ENCODE measurements at places on chromosomes 7 and 10. TPM values are rescaled to one million over a fixed set of nuclear protein-coding genes. Genes with fewer than 3 reads are reported as not detected.

The SEMA3E gene
- total RNA-seq, result 11.8 TPM

The CYP3A5 gene
- total RNA-seq, result 25.9 TPM

The DKK1 gene
- total RNA-seq, result 2.0 TPM

The MUC3A gene
- total RNA-seq, result 0.29 TPM

The TRIM50 gene
- not detected for total RNA-seq

The FRMPD2 gene
- total RNA-seq, result not detected

The ST7 gene
- total RNA-seq, result 27.5 TPM

The GCK gene
- not detected for total RNA-seq

- H3K36me3 ChIP-seq, result no peaks in the 10 kb centered on the region
- no peak overlapping the region for H3K27ac ChIP-seq
- H3K4me1 ChIP-seq, result no peaks in the 10 kb centered on the region
Measured at GRCh38 chr7:92158660-92159575, 20.0 kb downstream of the LRRD1 start.

DNA sequence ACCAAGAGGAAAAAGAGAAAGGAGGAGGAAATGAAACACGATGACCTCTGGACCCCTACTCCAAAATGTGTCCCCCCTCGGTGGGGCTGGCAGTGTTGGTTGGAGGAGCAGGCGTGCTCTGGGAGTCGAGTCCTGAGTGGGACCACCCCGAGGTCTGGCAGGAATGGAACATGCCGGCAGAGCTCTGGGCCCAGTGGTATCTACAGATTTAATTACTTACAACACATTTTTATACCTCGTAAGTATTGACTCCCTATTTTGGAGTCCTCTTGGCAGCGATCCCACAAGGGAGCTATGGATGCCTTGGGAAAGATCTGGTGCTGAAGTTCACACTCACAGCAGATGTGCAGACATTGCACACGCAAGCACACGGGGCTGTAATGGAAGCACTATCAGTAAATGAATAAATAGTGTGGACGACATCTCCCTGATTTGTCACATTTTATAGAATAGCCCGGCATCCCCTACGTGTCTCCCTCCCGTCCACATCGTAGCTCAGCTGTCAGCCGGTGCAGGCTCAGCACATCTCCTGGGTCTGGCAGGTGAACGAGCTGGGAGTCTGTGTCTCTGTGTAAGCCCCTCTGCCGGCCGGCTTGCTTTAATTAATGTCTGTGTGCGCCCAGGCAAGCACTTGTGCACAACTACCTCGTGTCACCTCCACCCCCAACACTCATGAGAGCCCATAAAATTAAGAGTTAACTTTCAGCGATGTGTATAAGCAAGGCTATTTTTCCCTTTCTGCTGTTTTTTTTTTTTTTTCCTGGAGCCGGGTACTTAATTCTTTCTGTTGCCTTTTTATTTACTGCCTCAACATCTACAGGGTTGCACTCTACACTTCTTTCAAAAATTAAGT is 603.2 kb downstream of the LRMDA start:
- no peak overlapping the region for H3K4me3 ChIP-seq
- H3K27me3 ChIP-seq, result no peaks in the 10 kb centered on the region
- H3K4me1 ChIP-seq, result peaks cover 11% of the 10 kb centered on the region
- no peaks in the 10 kb centered on the region for H3K36me3 ChIP-seq
- DNase-seq, result no peak
- H3K27ac ChIP-seq, result no peak overlapping the region

DNA sequence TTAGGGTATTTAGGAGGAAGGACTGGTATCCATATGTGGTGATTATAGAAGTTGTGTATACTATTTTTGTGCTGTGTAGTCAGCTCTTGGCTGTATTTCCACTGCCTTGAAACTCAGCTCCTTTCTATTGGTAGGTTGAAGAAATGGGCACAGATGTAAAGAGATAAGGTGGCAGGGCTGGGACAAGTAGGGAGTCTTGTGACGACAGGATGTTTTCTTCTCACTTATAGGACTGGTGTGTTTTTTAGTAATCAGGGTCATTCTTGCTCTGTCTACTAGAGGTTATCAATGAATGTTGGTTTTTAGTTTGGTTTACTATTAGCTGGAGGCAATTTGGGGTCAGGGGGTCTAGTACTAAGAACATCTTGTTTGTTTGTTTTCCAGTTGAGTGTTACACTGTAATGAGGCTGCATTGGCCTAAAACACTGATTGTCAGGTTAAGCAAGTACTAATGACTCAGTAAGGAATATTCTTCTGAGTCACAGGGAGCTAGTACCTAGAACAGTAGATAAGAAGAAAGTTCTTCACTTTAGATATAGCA is 11.8 kb downstream of the UBN2 start:
- no peaks in the 10 kb centered on the region for H3K4me1 ChIP-seq
- no peak overlapping the region for H3K4me3 ChIP-seq
- no peak for DNase-seq
- peaks cover 3% of the 10 kb centered on the region for H3K36me3 ChIP-seq
- no peaks in the 10 kb centered on the region for H3K27me3 ChIP-seq
- no peak overlapping the region for H3K27ac ChIP-seq

DNA sequence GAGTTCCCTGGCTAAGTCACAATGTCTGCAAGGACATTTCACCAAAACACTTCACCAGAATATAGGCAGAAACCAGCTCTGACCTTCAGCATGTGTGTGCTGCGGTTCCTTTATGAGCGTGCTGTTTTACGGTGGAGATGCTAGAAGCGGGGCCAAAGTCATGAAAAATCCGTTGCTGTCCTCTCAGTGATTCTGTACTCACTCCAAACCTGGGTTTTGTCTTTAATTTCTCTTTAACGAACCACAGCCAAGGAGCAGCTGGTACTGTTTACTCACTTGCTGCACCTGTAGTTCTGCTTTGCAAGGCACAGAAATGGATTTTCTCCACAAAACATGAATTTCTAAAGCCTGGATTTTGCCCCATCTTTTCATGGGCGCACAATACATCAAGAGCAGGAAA is 639.9 kb downstream of the PHTF2 start:
- no peaks in the 10 kb centered on the region for H3K36me3 ChIP-seq
- no peak overlapping the region for H3K27ac ChIP-seq
- no peaks in the 10 kb centered on the region for H3K27me3 ChIP-seq
- no peak overlapping the region for H3K4me3 ChIP-seq
- no peaks in the 10 kb centered on the region for H3K4me1 ChIP-seq

- H3K4me3 ChIP-seq, result no peak overlapping the region
- H3K4me1 ChIP-seq, result no peaks in the 10 kb centered on the region
- H3K27ac ChIP-seq, result no peak overlapping the region
- DNase-seq, result no peak
Measured at GRCh38 chr10:124049484-124049883, 43.9 kb downstream of the CHST15 start.

DNA sequence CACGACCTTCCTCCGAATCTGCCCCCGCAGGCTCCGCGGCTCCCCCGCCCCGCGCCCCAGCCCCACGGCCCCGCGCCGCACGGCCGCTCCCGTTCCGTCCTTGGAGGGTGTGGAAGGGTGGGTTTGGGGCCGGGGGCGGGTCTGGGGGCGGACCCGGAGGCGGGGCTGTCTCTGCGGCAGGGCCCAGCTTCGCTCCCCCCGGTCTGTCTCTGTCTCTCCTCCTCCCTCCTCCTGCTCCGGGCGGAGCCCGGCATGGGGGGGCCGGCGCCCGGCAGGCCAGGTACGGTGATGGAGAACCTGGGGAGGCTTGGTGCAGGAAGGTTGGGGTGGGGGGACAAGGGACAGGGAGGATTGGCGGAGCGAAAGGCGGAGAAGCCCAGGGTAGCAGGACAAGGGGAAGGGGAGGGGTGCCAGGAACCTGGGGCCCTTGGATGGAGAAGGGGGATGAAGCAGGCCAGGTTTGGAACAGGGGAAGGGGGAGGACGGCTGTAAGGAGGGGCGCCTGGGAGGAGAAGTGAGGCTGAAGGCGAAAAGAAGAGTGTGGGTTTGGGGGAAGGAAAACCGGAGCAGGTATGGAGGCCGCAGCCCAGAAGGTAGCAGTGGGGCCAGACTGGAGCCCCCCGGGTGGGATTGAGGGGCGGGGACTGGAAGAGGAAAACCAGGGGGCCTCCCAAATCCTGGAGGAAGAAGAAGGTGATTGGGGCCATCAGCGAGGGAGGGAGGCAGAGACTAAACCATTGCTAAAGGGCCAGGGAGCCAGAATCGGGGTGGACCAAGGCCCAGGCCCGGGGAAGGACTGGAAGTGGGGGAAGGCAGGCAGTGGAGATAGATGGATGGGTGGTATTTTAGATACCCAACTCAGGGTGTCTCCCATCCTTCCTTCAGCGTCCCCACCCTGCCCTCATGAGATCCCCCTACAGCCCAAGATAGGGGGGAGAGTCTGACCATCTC is at the start of gene NYAP1:
TSS of gene NYAP1 (plus strand) at position 206 of the 951 bp plus-strand sequence. CDS start 1,385 bp downstream, outside the sequence.
- H3K27ac ChIP-seq, result peak within 1 kb of the TSS; percentile 64
- H3K27me3 ChIP-seq, result no peaks in the 10 kb centered on the region
- H3K4me1 ChIP-seq, result peaks cover 5% of the 10 kb centered on the region

DNA sequence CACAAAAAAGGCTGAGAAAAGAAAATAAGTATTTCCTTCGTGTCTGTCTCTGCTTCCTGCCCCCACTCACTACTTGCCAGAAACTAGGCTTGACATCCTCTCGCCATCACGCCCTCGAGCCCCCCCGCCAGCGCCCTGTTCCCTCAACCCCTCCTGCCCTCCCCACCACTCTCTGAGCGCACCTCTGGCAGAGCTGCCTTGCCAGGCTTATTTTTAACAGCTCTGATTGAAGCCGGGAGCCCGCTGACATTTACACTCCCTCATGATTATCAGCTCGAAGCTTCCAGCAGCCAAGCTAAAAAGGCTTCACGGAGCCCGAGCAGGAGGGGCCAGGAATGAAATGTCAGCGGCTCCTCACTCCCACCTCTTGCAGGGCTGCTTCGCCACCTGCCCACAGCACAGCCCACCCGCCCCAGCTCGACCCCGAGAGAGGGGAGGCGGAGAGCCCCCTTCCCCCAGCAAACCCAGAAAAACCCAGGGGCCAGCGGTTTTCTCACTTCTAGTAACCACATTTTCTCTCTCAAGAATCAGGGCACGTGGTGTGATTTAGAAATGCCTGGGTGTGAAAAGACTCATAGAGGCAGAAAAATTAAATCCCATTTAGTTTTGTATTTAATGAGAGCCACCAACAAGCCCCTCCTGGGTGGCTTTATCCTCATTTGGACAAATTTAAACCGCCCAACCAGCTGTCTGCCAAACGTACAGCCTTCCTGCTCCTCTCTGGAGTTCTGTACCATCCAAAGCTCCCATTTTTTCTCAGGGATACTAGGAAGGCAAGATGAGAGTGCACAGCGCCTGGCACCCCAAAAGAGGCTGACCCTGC is 89.3 kb downstream of the SLIT1 start:
- no peak for DNase-seq
- no peaks in the 10 kb centered on the region for H3K36me3 ChIP-seq
- no peak overlapping the region for H3K27ac ChIP-seq

DNA sequence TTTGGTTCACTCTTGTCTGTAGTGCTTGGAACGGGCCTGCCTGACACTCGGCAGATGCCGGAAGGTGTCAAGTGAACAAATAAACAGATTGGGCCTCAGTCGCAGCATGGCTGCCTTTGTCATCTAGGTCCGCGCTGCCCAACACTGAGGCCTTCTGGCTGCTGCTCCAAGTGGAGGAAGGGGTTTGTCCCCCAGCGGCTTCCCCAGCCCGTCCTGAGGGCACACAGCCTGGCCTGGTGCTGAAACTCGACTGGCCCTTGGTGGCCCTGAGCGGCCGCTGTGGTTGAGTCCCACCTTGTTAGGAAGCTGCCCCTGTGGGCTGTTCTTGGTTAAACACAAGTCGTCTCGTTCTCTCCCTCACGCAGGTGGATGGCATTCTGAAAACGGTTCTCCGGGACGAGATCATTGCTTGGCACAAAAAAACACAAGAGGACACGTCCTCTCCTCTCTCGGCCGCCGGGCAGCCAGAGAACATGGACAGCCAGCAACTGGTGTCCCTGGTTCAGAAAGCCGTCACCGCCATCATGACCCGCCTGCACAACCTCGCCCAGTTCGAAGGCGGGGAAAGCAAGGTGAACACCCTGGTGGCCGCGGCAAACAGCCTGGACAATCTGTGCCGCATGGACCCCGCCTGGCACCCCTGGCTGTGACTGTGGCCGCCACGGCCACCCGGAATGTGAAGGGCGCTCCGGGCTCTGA is 132.1 kb downstream of the SMURF1 start:
- no peaks in the 10 kb centered on the region for H3K4me1 ChIP-seq
- no peak for DNase-seq
